ENCODE measurements at places on chromosomes 16 and 17.
A peak's percentile ranks its signal among the peaks of the same experiment; 100 is the strongest.

- DNase-seq: no peak
Observed at GRCh38 chr17:80743181-80743771, 198.6 kb downstream of the RPTOR start.

GRCh38 chr16:28844226-28844885 is 1.8 kb downstream of the TUFM start:
- DNase-seq: no peak

- DNase-seq: no peak
Observed at GRCh38 chr17:80964859-80965580, 26.6 kb upstream of the CHMP6 start.

- DNase-seq: peak; percentile 59
Observed at GRCh38 chr16:2777231-2777902, at the start of gene ELOB. TSS of gene ELOB (minus strand) at chr16:2777280. CDS start at chr16:2777239, 41 bp downstream.

GRCh38 chr17:6179017-6179416 is 108.8 kb downstream of the WSCD1 start:
- DNase-seq: no peak

DNA sequence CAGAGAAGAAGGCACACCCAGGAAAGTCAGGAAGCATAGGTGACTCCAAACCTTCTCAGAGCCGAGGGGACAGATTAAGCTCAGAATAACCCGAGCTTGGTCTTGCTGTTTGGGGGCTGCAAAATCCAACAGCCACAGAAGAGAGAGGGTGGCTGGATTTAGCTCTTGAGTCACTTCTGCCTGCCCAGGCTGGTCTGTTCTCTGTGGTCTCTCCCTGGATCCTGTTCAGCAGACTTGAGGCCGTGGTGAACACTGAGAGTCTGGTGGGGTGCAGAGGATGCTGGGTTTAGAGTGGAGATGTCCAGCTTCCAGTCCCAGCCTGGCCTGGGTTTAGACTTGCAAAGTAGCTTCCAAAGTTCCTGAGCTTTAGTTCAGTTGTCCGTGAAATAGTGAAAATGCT is 8.8 kb downstream of the SLC26A11 start:
- no peak for DNase-seq

DNA sequence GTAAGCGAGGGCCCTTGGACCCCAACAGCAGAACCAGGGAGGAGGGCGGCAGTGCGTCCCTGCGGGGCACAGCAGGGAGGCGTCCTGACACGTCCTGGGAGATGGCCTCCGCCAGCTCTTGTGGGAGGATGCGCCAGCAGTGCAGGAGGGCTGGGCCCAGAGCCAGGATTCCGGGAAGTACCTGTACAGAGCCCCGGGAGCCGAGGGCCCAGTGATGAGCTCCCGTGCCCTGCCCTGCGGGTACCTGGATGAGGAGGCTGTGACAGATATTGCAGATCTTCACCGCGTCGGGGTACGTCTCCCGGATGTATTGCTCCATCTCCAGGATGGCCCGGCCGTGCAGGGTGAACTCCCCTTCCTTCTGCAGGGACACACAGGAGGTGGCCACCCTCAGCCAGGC is 23.1 kb downstream of the KDM8 start:
- no peak for DNase-seq

DNA sequence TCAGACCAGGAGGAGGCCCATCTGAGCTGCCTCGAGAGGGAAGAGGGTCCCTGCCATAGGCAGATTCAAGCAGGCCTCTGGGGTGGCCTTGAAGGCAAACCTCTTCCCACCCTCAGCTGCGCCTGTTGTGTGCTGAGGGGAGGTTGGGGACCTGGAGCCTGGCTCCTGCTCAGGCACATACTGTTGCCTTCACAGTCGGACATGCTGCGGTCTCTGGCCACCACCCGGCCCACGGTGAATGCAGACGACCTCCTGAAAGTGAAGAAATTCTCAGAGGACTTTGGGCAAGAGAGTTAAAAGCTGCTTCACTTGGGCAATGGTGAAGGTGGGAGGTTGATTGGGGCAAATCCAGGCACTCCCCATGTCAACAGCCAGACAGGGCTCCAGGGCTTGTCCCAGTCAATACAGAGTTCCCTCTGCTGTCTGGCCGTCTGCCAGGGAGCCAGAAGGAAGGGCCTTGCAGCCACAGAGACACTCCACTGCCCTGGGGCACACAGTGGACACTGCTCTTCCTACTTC is 6.3 kb downstream of the PDF start:
- no peak for DNase-seq

GRCh38 chr16:11562941-11563340 is 23.8 kb downstream of the LITAF start:
- no peak for DNase-seq

- no peak for DNase-seq
Observed at GRCh38 chr17:8393470-8394231, 4.0 kb downstream of the RNF222 start.

- DNase-seq: no peak
Observed at GRCh38 chr17:81734405-81735263, 22.6 kb downstream of the SLC25A10 start.

- peak; percentile 6 for DNase-seq
Observed at GRCh38 chr16:27639561-27640276, 89.8 kb downstream of the KATNIP start.

DNA sequence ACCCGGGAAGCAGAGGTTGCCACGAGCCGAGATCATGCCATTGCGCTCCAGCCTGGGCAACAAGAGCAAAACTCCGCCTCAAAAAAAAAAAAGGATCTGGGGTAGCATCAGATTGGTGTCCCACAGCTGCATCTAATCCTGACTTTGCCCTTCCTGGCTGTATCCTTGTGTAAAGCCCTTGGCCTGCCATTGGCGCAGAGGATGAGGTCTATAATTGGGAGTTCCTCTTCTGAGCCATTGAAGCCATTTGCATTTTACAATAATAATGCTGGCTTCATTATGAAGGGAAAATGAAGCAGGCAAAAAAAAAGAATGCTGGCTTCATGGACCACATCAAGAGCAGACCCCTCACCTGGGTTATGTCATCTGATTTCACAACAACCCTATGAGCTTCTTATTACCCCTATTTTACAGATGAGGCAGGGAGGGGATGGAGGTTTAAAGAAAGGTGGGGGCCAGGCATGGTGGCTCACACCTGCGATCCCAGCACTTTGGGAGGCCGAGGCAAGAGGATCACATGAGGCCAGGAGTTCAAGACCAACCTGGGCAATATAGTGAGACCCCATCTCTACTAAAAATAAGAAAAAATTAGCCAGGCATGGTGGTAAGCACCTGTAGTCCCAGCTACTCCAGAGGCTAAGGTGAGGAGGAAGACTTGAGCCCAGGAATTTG is 1.2 kb upstream of the LITAFD start:
- no peak for DNase-seq

DNA sequence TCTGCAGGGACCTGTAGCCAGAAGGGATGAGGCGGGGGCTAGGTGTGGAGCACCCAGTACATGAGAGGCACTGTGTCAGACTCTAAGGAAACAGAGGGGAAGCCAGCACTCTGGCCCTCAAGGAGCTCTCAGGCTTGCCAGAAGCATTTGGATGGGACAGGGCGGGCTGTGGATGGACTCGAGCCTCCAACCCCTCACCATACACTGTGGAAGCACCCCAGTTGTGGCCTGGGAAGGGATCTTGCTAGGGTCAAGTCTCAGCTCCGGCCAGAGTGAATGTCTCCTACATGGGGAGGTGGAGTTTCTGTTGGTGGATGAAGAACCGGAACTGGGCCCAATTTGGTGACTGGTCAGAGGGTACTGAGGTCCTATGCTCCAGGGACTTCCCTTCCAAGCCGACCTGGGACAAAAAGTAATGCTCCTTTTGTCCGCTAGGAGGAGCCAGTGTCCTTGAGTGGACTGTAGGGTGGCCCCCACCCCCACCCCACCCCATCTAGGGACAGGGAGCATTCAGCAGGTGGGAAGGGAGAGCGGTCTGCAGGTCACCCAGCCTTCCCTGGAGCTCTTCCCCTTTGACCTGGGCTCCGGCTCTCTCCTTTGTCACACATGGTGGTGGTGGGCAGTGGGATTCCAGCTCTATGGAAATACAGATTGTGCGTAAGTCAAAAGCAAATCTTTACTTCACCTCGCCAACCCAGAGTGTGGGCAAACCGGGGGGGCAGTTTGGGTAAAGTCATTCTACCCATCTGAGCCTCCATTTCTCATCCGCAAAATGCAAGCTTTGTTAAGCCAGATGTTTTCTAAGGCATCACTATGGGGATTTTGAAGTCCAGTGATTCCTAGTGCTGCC is 20.4 kb upstream of the PHB1 start:
- DNase-seq: no peak

- peak; percentile 87 for DNase-seq
Observed at GRCh38 chr17:13078591-13079385, 61.0 kb upstream of the ELAC2 start.

- peak; percentile 56 for DNase-seq
Observed at GRCh38 chr17:78822552-78822951, 18.1 kb downstream of the USP36 start.

DNA sequence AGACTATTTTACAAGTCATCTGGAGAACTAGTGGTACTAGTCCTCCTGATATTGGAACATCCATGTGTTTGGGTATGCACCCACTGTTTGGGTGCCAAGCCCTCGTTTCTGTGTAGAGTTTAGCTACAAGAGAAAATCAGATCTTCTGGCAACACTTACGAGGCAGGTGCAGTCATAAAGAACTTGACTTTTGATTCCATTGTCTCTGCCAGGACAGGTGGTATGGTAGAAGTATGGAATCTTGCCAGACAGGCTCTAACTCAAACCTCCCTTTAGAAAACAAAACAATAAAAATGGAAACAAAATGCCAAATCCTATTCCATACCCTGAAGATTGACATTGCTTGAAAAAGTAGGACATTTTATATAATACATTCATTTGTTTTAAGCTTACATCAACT is 16.0 kb downstream of the RNF43 start:
- no peak for DNase-seq

GRCh38 chr16:4935241-4935855 is 1.6 kb downstream of the PPL start:
- DNase-seq: no peak

DNA sequence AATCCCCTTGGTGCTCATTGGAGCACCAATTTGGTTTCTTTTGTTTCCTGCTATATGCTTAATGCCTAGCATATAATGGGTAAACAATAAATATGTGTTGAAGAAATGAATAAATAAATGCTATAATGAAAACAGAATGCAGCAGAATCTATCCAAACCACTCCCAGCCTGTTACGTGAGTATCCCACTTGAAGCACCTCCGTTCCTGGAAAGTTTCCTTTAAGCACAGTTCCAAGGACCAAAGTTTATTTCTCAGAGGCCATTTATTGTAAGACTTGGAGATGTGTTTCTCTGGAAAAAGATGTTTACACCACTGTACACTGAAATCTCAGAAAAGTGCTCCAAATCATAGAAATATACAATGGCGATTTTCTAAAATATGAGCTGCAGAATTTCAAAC is 187.0 kb downstream of the SOX9 start:
- DNase-seq: no peak

GRCh38 chr16:50615891-50616290 is 65.2 kb downstream of the SNX20 start:
- peak; percentile 33 for DNase-seq

DNA sequence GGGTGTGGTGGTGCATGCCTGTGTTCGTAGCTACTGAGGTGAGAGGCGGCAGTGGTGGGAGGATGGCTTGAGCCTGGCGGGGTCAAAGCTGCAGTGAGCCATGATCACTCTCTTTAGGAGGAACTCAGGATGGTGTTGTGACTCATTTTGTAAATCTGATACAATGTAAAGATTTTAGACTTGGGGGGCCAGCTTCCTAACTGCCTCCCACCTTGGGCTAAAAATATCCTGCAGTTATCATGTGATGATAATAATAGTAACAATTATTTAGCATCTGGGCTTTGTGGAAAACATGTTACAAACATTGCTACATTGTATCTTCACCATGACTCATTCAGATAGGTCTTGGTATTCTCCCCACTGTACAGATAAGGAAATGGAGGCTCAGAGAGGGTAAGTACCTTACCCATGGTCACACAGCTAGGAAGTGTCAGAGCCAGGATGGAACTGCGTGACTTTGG is 7.4 kb downstream of the CTNS start:
- no peak for DNase-seq

GRCh38 chr17:77677211-77677610 is 281.3 kb upstream of the TNRC6C start:
- peak; percentile 20 for DNase-seq

GRCh38 chr17:18156171-18156975 is 27.3 kb upstream of the ALKBH5 start:
- DNase-seq: no peak

- peak; percentile 6 for DNase-seq
Observed at GRCh38 chr16:54397190-54397835, 110.7 kb upstream of the IRX3 start.

DNA sequence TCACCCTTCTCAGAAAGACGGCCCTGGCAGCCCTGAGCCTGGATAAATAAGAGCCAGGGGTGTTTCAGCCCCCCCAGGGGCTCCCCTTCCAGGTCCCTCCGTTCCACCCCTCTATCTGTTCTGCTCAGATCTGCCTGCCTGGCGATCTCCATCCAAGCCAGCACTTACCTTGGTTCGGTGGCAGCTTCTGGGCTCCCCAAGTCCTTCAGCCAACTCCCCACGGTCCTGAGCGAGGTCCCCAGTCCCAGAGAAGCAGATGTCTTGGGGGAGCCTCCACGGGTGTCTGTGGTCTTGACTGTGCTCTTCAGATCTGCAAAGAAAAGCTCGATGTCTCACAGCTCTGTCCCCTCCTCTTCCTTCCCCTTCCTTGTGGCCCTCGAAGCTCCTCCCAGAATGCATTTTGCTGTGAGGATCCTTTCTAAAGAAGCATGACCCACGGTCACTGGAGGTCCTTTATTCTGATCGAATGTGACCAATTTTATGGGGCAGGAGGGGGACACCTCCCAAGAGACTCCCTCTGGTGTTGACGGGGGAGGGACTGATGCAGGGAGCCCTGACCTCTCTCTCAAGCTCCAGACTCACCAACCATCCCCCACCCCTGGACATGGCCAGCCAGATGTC is at the start of gene PIK3R6:
Gene PIK3R6 (minus strand): TSS at position 314 of the 621 bp plus-strand sequence. CDS start 17,880 bp downstream, outside the sequence.
- no peak for DNase-seq

GRCh38 chr17:79829004-79829403 is 10.2 kb downstream of the CBX4 start:
- DNase-seq: no peak

DNA sequence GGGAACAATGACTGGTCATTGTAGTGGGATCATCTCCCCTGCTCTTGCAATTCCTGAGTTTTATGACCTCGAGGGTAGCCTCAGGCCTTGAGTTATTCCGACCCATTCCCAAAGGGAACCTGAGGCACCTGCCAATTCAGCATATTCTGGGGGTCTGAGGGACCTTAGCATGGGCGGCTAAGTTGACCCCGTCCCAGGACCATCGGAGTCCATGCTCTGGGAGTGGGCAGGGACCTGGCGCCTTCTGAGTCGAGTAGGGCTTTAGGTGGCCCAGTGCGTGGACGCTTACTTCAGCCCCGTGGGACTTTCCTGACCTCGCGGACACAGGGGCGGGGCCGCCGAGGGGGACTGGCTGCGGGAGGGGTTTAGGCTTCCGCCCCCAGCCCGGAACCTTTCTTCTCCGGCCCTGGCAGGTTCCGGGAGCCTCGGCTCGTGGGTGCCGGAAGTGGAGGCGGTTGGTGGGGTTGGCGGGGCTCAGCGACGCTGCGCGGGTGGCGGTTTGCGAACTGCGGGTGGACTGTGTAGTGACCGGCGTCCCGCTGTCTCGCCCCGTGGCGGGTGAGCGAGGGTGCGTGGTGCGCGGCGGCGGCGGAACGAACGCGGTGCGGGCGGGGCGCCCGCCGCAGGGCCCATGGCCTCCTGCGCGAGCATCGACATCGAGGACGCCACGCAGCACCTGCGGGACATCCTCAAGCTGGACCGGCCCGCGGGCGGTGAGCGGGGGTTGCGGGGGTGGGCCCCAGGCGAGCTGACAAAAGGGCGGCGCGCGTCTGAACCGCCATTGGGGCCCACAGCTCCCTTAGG is at the start of gene EDC4:
Gene EDC4 (plus strand): TSS at position 422 of the 804 bp plus-strand sequence. CDS start 210 bp downstream, at position 632.
- peak; percentile 39 for DNase-seq

GRCh38 chr17:31328160-31328535 is 6.7 kb upstream of the EVI2A start:
- DNase-seq: peak; percentile 49

- DNase-seq: no peak
Observed at GRCh38 chr17:31200287-31200686, 96.8 kb downstream of the OMG start.
